ENCODE measurements at places on chromosomes 5 and 9.

- no peak for DNase-seq
These were observed 31.4 kb upstream of the ERAP1 start for GRCh38 chr5:96839071-96839592.

DNA sequence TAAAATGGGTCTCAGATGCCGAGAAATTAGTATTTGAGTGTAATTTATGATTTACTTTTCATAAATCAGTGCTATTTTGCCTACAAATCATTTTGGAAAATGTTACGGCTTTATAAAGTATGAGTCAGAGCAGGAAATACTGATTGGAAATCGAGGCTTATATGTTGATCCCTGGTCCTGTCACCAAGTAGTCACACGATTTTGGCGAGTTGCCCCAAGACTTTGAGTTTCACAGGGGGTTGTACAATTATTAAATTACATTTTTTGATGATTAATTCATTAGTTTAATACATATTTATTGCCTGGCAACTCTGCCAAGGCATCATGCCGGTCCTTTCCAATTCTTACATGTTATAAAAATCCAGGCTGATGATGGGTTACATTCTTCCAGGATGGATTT lies 443.9 kb upstream of the KLF4 start:
- DNase-seq: no peak

GRCh38 chr9:70554881-70555280 lies 140.4 kb upstream of the KLF9 start:
- no peak for DNase-seq

- DNase-seq: no peak
These were observed 114.9 kb upstream of the RANBP3L start for GRCh38 chr5:36416605-36417004.

DNA sequence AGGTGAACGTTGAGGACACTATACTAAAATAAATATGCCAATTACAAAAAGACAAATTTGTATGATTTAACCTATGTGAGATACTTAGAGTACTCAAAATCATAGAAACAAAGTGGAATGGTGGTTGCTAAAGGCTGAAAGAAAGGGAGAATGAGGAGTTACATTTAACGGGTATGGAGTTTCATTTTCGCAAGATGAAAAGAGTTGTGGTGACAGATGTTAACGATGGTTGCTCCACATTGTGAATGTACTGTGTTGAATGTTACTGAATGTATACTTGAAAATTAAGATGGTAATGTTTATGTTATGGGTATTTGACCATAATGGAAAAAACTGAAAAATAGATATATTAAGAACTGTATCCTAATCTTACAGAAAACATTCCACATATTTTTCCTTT lies 51.3 kb upstream of the MOCS2 start:
- DNase-seq: no peak

DNA sequence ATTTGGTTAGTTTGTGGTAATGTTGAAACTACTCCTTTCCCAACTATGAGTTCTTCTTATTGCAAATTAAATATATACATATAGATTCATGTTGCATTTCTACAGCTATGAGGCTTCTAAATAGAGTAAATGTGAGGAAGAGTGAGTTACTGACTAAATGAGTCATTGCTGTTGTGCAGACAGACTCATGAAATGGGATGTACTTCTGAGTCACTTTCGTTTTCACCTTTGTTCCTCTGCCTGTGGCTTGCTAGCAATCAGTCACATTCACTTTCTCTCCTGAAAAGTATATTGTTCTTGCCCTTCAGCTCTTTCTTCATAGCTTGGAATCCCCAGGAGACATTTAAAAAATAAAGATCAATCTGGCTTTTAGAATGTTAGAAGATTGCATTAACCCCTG lies 295.5 kb upstream of the SMC2 start:
- DNase-seq: no peak

- DNase-seq: no peak
These were observed 12.7 kb downstream of the GLIPR2 start for GRCh38 chr9:36149197-36149596.

- DNase-seq: no peak
These were observed 2.5 kb downstream of the PMPCA start for GRCh38 chr9:136412962-136413361.

DNA sequence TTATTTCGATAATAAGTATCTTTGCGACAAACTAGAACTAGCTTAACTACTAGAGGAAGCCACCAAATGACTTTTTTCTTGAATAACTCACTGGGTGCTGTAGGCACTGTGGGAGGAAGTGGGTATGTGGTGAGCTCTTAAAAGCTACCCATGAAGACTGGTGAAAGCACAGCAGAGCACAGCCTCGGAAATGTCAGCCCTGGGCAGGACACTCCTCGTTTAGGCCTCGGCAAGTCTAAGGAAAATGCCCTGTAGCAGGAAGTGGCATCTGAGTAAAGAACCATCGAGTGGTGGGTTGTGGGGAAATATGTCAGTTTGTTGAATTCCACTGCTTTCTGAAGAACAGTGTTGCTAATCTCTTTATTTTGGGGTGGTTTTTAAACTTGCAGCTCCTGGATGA lies 44.0 kb upstream of the NCS1 start:
- peak; percentile 56 for DNase-seq

- peak; percentile 3 for DNase-seq
These were observed 26.4 kb upstream of the TMEM171 start for GRCh38 chr5:73093943-73094342.

DNA sequence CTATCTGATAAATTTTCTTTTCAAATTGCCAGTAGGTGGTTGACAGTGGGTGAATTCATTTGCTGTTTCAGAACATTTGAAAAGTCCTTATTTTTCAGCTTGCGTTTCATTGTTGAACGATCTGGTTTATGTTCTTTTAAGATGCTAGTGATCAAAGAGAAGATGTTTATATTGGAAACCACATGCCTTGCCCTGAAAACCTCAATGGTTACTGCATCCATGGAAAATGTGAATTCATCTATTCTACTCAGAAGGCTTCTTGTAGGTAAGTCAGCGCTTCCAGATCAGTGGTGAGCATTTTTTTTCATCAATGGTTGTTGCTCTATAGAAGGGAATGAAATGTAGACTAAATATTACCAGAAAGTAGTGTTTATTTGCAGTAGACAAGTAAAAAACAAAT lies 16.6 kb upstream of the CAVIN4 start:
- no peak for DNase-seq

- no peak for DNase-seq
These were observed 26.5 kb upstream of the BASP1 start for GRCh38 chr5:17190799-17191391.

- DNase-seq: no peak
These were observed 5.9 kb downstream of the TRPM3 start for GRCh38 chr9:71115448-71115975.

- no peak for DNase-seq
These were observed 181.2 kb upstream of the GPR151 start for GRCh38 chr5:146697211-146697610.

GRCh38 chr5:60959156-60959555 lies 14.2 kb downstream of the NDUFAF2 start:
- no peak for DNase-seq

DNA sequence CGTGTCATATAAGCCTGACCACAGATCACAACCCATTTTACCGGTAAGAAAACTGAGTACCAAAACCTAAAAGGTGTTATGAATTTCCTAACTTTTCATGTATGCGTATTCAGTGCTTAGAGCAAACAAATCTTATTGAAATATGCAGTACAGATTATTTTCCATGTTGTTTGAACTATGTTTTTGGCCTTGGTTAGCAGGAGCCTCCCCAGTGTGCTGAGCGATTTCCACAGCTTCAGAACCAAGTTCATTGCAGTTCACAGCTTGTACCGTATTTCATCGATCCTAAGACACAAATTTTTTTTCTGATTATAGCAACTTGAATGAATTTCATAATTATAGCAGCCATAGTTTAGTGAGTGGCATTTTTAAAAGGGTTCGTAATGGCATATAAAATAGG lies 13.7 kb downstream of the ADAMTSL1 start:
- no peak for DNase-seq

GRCh38 chr5:68419637-68420452 lies 204.3 kb downstream of the PIK3R1 start:
- no peak for DNase-seq

DNA sequence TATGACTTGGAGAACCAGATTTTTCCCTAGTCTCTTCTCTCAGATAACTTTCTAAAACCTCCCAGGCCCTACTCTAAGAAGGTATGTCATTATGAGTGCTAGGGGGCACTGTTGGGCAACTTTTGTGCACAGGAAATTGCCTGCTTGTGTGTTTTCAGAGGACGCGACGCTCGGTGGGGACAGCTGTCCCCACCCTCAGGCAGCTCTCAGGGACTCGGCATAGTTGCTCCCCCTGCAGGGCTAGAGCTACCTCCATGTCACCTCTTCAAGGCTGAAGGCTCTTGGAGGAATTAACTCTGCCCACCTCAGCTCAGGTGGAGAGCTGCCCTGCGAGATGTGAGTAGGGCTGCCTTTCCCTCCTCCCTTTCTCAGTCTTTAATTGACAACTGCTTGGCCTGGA lies 10.2 kb upstream of the TIFAB start:
- DNase-seq: peak; percentile 36

- DNase-seq: no peak
These were observed 141.4 kb downstream of the NPR3 start for GRCh38 chr5:32852535-32852934.

DNA sequence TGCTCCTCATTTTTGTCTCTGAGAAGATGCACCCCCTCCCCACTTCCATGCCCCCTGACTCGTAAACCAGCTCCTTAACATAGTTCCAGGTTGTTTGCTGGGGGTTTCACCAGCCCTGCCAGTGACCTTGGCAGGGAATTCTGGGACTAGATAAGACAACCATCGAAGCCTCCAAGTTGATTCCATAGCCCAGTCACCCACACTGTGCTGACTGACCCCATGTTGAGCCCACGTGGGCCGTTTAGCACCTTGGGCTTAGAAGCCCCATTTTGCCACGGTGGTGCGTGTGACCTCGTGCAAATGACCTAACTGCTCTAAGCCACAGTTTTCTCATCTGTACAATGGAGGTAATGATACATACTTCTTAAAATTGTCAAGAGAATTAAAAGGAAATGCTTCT lies 24.6 kb downstream of the PSAT1 start:
- no peak for DNase-seq

- no peak for DNase-seq
These were observed 11.8 kb downstream of the SLC12A7 start for GRCh38 chr5:1099926-1100663.
